NCI-H2107 (cell line): ENCODE measurements at places on chromosomes 13 and 19.
A peak's percentile ranks its signal among the peaks of the same experiment; 100 is the strongest.

GRCh38 chr19:984165-984967 is at the start of gene WDR18:
WDR18 (plus strand) TSS chr19:984345; CDS start chr19:984354, 9 bp downstream.
- peak; percentile 82 for DNase-seq

- DNase-seq = no peak
These were observed 1.4 kb downstream of the PLPP2 start for GRCh38 chr19:289651-290371.

DNA sequence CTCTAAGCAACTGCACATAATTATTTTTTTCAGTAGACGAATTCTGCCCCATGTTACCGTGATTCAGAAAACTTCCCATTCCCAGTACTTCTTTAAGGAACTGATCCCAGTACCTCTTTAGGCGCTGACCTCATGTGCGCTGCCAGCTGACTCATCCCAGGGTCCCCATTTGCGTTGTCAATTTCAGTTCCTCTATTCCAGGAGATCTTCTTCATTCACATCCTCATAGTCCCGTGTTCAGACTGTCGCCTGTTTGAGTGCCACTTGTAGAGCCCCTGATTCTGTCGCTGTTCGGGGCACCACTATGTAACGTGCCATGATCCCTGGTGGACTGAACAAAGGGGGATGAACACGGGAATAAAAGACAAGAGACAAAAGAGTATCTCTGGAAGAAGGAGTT is 16.4 kb downstream of the FPR3 start:
- no peak for DNase-seq

GRCh38 chr13:20342311-20342710 is 110.2 kb upstream of the GJB6 start:
- no peak for DNase-seq

DNA sequence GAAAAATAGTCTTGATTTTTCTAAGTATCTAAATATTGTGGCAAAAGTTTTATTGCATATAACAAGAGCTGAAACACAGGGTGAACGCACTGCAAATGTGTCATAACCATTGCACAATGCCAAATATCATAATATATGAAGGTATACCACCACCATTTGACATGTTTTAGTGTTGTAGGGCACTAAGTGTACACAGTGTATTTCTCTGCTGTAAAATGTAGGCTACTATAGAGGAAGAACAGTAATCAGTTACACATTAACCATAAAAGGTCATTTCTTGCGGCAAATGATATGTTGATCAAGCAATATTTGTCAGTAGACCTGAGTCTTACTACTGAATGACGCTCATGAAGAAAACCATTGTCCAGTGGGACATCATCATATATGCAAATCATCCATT is 18.3 kb upstream of the KLF5 start:
- DNase-seq = no peak
